Tibial nerve (tissue), 4 donors: ENCODE measurements at places on chromosomes 2 and 18. TPM values are rescaled to one million over a fixed set of nuclear protein-coding genes. Genes with fewer than 3 reads are reported as not detected.

The ACMSD gene
- total RNA-seq = not detected

The ADGRF3 gene
- under 0.01 TPM for total RNA-seq

The KCNE4 gene
- total RNA-seq = 9.0 TPM

The APLF gene
- total RNA-seq = 10.8 TPM

The MDH1B gene
- total RNA-seq = 0.63 TPM

The SPOPL gene
- total RNA-seq = 22.7 TPM

The BUB1 gene
- total RNA-seq = 0.98 TPM

The MPP4 gene
- not detected for total RNA-seq

The CXCR1 gene
- total RNA-seq = not detected

The FBXO48 gene
- total RNA-seq = 1.3 TPM

DNA sequence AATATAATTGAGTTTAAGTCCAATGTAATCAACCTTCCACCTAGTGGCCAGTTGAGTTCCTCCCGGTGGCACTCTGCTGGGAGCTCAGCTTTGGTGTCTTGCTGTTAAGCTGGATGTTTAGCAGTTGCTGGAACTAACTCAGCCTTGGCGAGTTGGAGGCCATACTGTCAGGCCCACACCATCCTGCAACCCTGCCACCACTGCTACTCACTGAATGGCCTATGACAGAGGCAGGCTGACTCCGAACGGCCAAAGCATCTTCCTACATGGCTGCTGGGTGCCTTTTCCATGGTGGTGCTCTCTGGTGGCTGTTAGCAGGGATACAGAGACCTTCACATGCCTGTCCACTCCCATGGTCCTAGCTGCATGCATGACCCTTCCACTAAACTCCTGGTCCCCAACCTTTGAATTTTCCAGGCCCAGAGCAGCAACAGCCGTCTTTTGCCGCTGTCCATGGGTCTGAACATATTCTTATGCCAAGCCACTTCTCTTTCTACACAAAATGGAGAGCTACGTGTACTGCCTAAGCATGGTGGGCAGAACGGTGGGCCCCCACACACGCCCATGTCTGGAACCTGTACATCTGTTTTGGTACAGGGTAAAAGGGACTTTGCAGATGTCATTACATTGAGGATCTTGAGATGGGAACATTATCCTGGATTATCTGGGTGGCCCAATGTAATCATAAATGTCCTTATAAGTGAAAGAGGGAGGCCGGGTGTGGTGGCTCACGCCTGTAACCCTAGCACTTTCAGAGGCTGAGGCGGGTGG lies 15.0 kb upstream of the TRAF3IP1 start:
- DNase-seq = no peak

- DNase-seq = no peak
Observed at GRCh38 chr18:62407660-62408059, 82.5 kb downstream of the TNFRSF11A start.

GRCh38 chr2:172921532-172922236 lies 154.0 kb upstream of the MAP3K20 start:
- DNase-seq = no peak

- DNase-seq = no peak
Observed at GRCh38 chr2:41707790-41708451, 339.9 kb upstream of the PKDCC start.

GRCh38 chr2:65831509-65831908 lies 399.1 kb upstream of the SPRED2 start:
- no peak for DNase-seq

DNA sequence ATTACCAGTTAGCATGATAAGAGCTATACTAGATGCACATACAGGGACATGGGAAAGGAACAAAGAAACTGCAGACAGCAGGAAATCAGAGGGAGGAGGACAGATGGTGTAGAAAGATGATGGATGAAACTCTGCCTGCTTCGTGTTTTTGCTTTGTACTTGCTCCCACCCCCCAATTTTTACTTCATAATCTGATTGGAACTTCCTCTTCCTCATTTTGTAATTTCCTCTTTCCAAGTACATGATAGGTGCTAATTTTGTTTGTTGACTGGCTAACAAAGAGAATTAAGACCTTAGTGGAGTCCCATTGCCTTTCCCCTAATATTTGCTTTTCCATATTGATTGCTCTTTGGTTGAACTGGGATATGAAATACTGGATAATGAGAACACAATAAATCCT lies 76.0 kb upstream of the PELI1 start:
- no peak for DNase-seq

DNA sequence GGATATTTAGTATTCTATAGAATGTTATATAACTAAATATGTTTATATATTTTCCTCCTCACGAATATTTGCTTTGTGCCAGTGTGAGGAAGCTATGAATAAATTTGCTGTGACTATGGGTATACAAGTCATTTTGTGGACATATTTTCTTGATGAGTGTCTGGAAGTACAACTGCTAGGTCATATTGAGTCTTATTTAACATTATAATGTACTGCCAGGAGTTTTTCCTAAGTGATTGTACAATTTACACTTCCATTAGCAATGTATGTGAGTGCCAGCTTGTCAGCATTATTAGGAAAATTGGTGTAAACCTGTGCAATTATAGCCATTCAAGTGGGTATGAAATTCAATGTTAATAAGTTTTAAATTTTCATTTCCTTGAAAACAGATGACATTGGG lies 1328.9 kb upstream of the TMEFF2 start:
- DNase-seq = no peak

DNA sequence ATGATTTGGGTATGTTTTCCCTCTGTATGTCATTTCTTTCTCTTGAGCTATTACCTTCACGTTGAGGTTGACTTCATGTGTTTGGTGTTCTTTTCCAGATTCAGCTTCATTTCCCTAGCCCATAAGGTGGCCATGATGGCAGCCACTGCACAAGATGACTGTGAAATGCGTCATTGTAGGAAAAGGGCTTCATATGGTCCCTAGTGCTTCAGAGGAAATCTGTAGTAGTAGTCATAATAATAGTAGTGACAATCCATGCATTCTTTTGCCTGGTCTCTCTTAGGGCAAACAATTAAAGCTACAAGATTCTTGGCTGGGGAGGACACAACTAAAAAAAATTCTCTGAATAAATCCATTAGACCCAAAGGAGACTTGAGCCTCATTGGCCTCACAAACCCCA lies 28.4 kb downstream of the AOX1 start:
- no peak for DNase-seq

- no peak for DNase-seq
Observed at GRCh38 chr2:37338933-37339332, 5.5 kb upstream of the QPCT start.

DNA sequence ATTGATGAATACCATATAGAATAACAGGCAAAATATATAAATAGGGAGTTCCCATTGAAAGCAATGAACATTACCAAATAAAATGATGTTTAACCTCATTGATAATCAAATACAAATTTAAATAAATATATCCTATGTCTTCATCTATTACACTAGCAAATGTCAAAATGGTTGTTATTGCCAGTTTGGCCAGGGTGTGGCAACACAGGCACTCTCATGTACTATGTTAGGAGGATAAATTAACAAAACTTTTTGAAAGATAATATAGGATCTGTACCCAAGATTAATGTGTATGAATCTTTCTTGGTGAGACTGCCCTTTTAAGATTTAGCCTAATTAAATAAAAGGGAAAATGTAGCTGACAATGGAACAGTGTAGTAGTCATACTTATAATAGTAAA lies 659.3 kb downstream of the ERBB4 start:
- DNase-seq = no peak

- peak; percentile 61 for DNase-seq
Observed at GRCh38 chr2:241895712-241896641, 26.4 kb downstream of the RTP5 start.

DNA sequence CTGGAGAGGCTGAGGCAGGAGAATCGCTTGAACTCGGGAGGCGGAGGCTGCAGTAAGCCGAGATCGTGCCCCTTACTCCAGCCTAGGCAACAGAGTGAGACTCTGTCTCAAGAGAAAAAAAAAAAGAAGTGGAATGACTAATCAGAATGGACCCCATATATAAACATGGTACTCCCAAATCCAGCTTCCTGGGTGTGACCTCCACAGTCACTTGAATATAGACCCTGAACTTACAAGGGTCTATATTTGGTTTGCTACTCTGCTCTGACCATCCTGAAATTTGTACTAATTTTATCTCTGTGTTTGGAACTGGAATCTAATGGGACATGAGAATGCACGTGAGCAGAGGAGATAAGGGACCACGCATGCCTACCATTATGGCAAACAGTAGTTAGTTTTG lies 275.0 kb downstream of the TNS1 start:
- DNase-seq = no peak

DNA sequence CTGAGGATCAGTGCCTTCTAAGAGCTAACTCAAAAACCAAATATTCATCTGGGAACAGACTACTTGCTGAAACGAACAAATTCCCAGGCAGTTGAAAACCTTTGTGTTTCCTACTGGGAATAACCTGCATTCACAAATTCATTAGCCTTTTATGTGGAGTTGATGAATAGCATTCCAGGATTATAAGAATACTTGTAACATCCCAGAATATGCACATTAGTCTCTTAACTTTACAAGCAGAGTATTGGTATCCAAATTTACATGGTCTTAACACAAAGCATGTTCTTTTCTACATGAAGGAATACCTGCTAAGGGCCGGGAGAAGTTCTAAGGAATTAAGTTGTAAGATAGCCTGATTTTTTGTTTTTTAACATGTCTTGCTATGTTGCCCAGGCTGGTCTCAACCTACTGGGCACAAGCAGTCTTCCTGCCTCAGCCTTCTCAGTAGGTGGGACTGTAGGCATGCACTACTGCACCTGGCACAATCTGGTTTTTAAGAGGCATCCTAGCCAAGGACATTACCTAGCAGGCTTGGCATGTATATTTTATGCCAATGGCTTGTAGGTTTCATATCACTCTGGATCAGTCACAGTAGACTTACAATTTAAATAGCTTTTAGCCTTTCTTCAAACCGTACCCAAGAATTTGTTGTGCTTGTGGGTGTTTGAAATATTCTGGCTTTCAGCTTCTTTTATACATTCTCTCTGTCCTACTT lies 50.7 kb downstream of the MGAT5 start:
- no peak for DNase-seq

- no peak for DNase-seq
Observed at GRCh38 chr2:57696016-57696415, 350.6 kb upstream of the VRK2 start.

DNA sequence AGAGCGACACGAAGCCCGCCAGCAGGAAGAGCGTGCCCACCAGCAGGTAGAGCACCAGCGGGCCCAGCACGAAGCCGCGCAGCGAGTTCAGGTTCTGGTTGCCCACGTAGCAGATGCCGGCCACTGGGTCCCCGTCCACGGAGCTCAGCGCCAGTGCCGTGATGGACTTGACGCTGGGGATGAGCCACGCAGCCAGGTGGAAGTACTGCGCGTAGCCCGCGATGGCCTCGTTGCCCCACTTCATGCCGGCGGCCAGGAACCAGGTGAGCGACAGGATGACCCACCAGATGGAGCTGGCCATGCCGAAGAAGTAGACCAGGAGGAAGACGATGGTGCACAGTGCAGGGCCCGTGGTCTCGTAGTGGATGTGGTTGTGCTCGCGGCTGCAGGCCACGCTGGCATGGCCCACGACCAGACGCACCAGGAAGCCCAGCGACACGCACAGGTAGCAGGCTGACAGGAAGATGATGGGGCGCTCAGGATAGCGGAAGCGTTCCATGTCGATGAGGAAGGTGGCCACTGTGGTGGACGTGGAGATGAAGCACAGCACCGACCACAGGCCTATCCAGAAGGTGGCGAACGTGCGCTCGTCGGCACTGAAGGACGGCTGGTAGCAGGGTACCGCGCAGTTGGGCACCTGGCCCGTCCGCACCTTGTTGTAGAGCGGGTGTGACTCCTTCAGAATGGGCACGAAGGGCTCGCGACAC lies 2.1 kb downstream of the FZD5 start:
- DNase-seq = no peak
